Central memory CD8-positive, alpha-beta T cell (primary cell): ENCODE measurements at places on chromosomes 16 and 17.

- peaks cover 73% of the 10 kb centered on the region for H3K4me1 ChIP-seq
- no peaks in the 10 kb centered on the region for H3K27me3 ChIP-seq
- DNase-seq: no peak
- peak overlapping the region; percentile 69 for H3K27ac ChIP-seq
- H3K36me3 ChIP-seq: peaks cover 42% of the 10 kb centered on the region
- H3K4me3 ChIP-seq: no peak overlapping the region
Observed at GRCh38 chr16:85573696-85574641, 39.2 kb upstream of the GSE1 start.

GRCh38 chr16:4613636-4614570 is 785 bp downstream of the UBALD1 start:
- H3K27ac ChIP-seq: no peak overlapping the region
- H3K27me3 ChIP-seq: no peaks in the 10 kb centered on the region
- peak overlapping the region; percentile 94 for H3K4me3 ChIP-seq
- peaks cover 9% of the 10 kb centered on the region for H3K36me3 ChIP-seq
- H3K4me1 ChIP-seq: peaks cover 13% of the 10 kb centered on the region

GRCh38 chr17:28573521-28573920 is 2.2 kb upstream of the PIGS start:
- no peaks in the 10 kb centered on the region for H3K27me3 ChIP-seq
- no peak overlapping the region for H3K4me3 ChIP-seq
- DNase-seq: no peak

GRCh38 chr16:4393240-4393600 is 21.6 kb downstream of the VASN start:
- H3K4me3 ChIP-seq: no peak overlapping the region
- no peaks in the 10 kb centered on the region for H3K27me3 ChIP-seq
- no peak for DNase-seq
- peaks cover 15% of the 10 kb centered on the region for H3K4me1 ChIP-seq
- peak overlapping the region; percentile 25 for H3K27ac ChIP-seq

DNA sequence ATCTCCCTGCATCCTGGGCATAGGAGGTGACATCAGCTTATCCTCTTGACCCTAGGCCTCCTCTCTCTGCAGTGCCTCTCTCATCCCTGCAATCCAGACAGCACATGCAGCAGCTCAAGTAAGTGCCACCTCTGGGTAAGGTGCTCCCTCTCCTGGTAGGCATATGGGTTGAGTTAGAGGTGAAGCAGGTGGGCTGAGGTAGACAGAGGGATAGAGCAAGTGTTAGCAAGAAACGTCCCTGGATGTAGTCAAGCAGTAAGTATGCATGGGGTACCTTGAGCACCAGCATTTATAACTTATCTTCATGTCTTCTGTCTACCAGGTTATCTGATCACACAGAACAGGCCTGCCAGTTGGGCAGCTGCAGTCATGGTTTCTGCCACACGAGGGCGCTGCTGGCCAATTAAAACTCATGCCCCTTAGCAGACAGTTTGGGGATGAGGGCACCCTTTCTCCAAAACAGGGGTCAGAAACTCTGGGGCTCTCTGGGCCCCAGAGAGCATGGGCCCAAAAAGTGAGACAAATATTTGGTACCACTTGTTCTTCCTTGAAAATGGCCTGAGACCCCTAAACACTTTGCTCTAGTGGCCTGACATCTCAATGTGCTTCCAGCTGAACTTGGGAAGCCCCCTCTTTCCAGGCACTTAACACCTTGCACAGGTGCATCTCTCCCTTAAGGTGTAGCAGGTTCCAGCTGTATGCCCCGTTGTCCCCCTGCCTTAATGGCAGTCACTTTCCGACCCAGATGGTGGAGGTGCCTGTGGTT is 59.8 kb downstream of the NEUROD2 start:
- H3K27me3 ChIP-seq: no peaks in the 10 kb centered on the region
- peaks cover 30% of the 10 kb centered on the region for H3K36me3 ChIP-seq
- peak; percentile 58 for DNase-seq

GRCh38 chr17:78072961-78073360 is 55.6 kb downstream of the TMC6 start:
- DNase-seq: no peak
- no peaks in the 10 kb centered on the region for H3K4me1 ChIP-seq
- no peak overlapping the region for H3K4me3 ChIP-seq
- H3K27ac ChIP-seq: no peak overlapping the region
- H3K36me3 ChIP-seq: peaks cover 81% of the 10 kb centered on the region

DNA sequence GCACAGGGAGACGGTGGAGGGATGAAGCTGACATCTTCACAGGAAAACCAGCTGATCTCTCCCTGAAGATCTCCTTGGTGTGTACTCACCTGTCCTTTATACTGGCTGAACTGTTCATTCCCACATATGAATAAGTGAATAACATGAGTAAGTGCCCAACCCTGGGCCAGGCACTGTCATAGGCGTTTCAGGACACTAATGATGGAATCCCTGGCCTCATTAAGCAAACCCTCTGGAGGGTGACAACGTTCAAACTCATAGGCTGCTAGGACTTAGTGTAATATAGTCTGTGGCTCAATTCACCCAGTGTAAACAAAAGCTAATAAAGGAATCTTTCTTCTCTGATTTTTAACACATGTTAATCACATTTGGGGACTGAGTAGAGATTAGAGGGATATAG is 24.5 kb downstream of the GAS7 start:
- H3K27ac ChIP-seq: no peak overlapping the region
- peaks cover 4% of the 10 kb centered on the region for H3K36me3 ChIP-seq
- H3K4me3 ChIP-seq: no peak overlapping the region
- DNase-seq: no peak
- H3K27me3 ChIP-seq: no peaks in the 10 kb centered on the region

- no peaks in the 10 kb centered on the region for H3K36me3 ChIP-seq
- H3K27ac ChIP-seq: no peak overlapping the region
- H3K4me3 ChIP-seq: no peak overlapping the region
- peaks cover 30% of the 10 kb centered on the region for H3K27me3 ChIP-seq
- H3K4me1 ChIP-seq: peaks cover 39% of the 10 kb centered on the region
Observed at GRCh38 chr17:56676810-56677209, 83.3 kb downstream of the NOG start.

- peaks cover 34% of the 10 kb centered on the region for H3K4me1 ChIP-seq
- peak; percentile 28 for DNase-seq
- no peaks in the 10 kb centered on the region for H3K27me3 ChIP-seq
- peaks cover 17% of the 10 kb centered on the region for H3K36me3 ChIP-seq
- H3K4me3 ChIP-seq: peak overlapping the region; percentile 99
Observed at GRCh38 chr16:69563605-69564580, 1.9 kb upstream of the NFAT5 start.

- no peak for DNase-seq
- H3K27me3 ChIP-seq: peaks cover 12% of the 10 kb centered on the region
- H3K27ac ChIP-seq: no peak overlapping the region
- no peaks in the 10 kb centered on the region for H3K4me1 ChIP-seq
- no peak overlapping the region for H3K4me3 ChIP-seq
Observed at GRCh38 chr16:57920215-57920879, 50.6 kb downstream of the CNGB1 start.

DNA sequence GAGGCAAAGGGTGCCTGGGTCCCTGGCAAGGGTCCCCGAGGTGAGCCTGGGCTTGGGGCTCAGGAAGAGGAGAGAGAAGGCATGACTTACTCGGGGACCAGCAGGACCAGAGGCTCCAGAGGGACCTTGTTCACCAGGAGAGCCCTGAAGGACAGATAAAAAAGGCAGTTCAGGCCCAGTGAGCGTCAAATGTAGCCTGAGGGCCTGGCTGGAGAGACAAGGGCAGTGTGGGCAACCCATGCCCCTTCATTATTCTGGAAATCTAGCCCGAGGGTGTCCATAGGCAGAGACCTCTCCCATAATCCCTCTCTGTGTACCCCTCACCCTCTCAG is 14.1 kb downstream of the COL1A1 start:
- no peak for DNase-seq
- H3K36me3 ChIP-seq: peaks cover 3% of the 10 kb centered on the region
- no peak overlapping the region for H3K27ac ChIP-seq
- peaks cover 21% of the 10 kb centered on the region for H3K27me3 ChIP-seq

- peaks cover 20% of the 10 kb centered on the region for H3K27me3 ChIP-seq
- H3K4me3 ChIP-seq: no peak overlapping the region
- H3K4me1 ChIP-seq: peaks cover 4% of the 10 kb centered on the region
- H3K36me3 ChIP-seq: no peaks in the 10 kb centered on the region
Observed at GRCh38 chr16:56120447-56121155, 70.7 kb upstream of the GNAO1 start.

DNA sequence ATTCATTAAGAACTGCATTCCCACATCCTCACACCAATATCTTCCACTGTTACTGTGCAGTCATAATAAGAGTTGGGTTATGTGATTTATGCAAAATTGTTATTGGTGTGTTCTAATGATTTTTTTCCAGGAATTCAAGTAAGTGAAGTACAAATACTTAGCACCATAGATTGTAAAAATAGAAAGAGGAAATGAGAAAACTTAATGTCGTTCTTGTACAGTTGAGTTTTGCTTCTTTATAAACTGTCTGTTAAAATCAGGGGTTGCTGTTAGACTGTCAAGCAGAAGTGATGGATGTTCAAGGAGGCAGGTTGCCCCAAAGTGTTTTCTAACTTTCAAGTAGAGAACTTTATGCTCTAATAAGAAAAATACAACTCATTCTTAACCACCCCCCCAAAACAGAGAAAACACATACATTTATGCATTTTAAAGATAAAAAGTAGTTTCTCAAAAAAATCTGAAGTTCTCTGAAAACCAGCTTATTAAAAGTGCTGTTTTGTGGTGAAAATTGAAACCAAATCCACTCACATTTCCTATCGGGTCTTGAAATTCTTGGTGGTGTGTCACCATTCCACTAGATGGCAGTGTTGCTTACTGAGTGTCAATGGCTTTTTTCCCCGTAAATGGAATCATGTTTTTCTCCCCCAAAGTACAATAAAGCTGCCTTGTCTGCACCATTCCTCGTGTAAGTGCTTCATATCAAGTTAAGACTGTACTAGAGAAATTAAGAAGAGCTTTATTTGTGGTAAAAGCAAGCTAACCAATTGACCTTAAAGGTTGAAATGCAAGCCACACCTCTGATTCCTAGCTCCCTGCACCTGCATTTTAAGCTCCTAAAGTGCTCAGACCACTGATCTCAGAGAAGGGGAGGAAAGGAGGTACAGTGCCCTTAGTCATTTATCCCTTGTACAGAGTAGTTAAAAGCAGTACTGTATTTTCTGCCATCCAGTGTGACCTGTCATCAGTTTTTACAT is 4.7 kb upstream of the IGSF6 start:
- no peaks in the 10 kb centered on the region for H3K27me3 ChIP-seq
- H3K27ac ChIP-seq: peak overlapping the region; percentile 22
- H3K36me3 ChIP-seq: peaks cover 24% of the 10 kb centered on the region
- no peak for DNase-seq

DNA sequence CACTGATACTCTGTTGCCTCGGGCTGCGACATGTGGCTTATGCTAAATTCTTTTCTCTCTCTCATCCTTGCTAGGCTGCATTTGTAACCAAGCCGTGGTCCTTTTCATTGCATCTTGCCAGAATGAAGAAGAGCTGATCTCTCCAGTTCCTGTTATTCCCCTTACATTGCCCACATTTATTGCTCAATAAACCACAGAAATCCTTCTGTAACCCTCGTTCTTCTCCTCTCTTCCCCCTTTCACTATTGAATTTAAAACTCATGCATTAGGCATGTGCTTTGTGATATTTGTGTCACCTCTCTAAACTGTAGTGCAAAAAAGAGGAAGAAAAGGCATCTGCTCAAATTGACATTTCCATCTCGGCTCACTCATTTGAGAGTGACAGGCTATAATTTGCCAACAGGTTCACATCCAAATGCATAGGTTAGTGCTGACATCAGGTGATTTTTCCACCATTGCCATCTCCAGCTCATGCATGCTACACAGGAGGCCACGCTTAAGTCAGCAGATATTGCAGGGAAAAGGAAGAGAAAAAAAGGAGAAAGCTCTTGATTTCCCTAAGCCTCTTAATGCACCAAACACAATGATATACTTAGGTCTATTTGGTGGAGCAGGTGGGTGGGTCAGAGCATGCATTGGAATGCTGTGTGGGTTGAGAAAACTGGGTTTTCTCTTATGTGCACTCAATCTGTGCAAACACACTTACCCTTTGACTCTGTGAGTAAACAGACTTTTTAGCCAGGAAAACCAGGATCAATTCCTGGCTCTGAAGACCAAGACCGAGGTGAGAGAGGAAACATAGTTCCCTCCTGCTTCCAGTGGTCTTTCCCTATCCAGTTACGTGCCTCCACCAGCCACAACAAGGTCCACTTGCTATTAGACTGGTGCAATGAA is 642.7 kb downstream of the HS3ST4 start:
- H3K4me3 ChIP-seq: no peak overlapping the region
- H3K27me3 ChIP-seq: peaks cover 9% of the 10 kb centered on the region
- H3K4me1 ChIP-seq: peaks cover 6% of the 10 kb centered on the region

DNA sequence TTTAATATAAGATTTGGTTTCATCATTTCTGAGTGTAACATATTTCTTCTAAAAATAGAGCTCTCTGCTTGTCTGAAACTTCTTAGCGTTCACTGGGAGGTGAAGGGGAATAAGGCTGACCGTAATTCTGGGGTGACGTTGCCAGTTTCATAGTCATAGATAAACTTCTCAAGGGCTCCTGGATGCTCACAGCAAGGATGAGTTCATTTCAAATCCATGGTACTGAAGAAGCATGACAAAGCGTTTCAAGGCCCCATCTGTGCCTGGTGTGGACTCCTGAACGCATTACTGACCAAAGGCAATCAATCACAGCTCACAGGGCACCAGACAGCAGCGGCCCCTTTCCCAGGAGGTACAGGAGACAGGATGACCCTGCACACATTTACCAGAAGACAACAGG is 12.0 kb upstream of the EVPL start:
- H3K4me3 ChIP-seq: no peak overlapping the region
- peak overlapping the region; percentile 41 for H3K27ac ChIP-seq
- H3K36me3 ChIP-seq: peaks cover 37% of the 10 kb centered on the region
- no peak for DNase-seq
- peaks cover 5% of the 10 kb centered on the region for H3K4me1 ChIP-seq
- no peaks in the 10 kb centered on the region for H3K27me3 ChIP-seq

- peak overlapping the region; percentile 90 for H3K4me3 ChIP-seq
- peaks cover 16% of the 10 kb centered on the region for H3K36me3 ChIP-seq
- DNase-seq: no peak
- no peaks in the 10 kb centered on the region for H3K27me3 ChIP-seq
- peaks cover 23% of the 10 kb centered on the region for H3K4me1 ChIP-seq
Observed at GRCh38 chr16:84117494-84117843, 727 bp upstream of the MBTPS1 start.

DNA sequence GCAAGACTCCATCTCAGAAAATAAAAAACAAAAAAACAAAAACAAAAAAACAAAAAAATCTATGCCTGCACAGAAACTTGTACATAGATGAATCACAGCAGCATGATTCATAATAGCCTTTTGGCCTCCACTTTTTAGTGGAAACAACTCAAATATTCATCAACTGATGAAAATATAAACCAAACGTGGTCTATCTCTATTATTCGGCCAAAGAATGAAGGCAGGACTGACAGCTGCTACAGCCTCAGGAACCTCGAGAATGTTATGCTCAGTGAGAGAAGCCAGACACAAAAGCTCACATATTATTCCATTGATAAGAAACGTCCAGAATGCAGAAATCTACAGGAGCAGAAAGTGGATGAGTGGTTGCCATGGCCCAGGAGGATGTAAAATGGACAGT is 19.8 kb downstream of the PPL start:
- H3K27me3 ChIP-seq: no peaks in the 10 kb centered on the region
- no peak for DNase-seq
- H3K4me1 ChIP-seq: no peaks in the 10 kb centered on the region

- no peaks in the 10 kb centered on the region for H3K4me1 ChIP-seq
- no peak for DNase-seq
- H3K27ac ChIP-seq: no peak overlapping the region
- no peaks in the 10 kb centered on the region for H3K36me3 ChIP-seq
- H3K4me3 ChIP-seq: no peak overlapping the region
Observed at GRCh38 chr17:50020841-50021599, 26.0 kb upstream of the DLX3 start.

GRCh38 chr17:47208744-47209488 is at the start of gene MYL4:
MYL4 (plus strand) TSS chr17:47209348; CDS start chr17:47209423, 75 bp downstream.
- H3K27me3 ChIP-seq: no peaks in the 10 kb centered on the region
- no peak within 1 kb of the TSS for H3K4me3 ChIP-seq
- peaks cover 45% of the 10 kb centered on the region for H3K4me1 ChIP-seq
- peaks cover 3% of the 10 kb centered on the region for H3K36me3 ChIP-seq
- no peak within 1 kb of the TSS for H3K27ac ChIP-seq
